Kasumi-1 (cell line): ENCODE measurements at places on chromosomes 7 and 10.

DNA sequence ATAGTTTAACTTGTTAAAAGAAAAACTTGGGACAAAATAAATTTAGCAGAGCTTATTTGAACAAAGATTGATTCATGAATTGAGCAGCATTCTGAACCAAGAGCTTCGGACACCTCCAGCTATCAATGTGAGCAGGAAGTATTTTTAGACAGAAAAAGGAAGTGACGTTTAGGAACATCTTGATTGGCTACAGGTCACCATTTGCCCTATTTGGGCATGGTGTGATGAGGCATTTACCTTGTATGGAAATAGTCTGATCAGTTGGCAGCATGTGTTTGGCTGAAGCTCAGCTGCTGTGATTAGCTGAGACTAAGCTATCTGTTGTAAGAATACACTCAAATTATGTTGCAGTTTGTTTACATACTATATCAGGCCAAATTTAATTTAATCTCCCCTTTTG lies 185.1 kb downstream of the ATRNL1 start:
- DNase-seq, result no peak

GRCh38 chr7:139035586-139036353 lies at the start of gene ZC3HAV1L:
Gene ZC3HAV1L, minus strand, starts transcription at chr7:139036042. Its CDS starts 25 bp downstream, at chr7:139036017.
- DNase-seq, result peak; percentile 67

GRCh38 chr7:155857141-155857540 lies 44.9 kb upstream of the SHH start:
- no peak for DNase-seq

DNA sequence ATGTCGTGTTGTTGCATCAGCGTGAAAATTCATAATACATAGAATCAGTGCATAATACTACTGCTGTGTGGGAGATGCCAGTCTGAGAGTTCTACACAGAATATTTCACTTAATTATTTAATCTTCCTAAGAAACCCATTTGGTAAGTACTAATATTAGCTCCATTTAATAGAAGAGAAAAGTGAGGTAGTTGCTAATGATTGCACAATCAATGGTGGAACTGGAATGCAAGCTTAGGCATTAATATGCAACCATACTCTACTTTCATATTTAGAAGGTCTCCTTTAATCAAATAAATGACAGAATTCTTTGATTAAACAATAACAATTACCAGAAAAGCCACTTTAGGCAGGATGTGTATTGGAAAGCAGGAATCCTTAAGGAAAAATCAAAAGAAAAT lies 660.7 kb upstream of the PHF14 start:
- DNase-seq, result no peak

DNA sequence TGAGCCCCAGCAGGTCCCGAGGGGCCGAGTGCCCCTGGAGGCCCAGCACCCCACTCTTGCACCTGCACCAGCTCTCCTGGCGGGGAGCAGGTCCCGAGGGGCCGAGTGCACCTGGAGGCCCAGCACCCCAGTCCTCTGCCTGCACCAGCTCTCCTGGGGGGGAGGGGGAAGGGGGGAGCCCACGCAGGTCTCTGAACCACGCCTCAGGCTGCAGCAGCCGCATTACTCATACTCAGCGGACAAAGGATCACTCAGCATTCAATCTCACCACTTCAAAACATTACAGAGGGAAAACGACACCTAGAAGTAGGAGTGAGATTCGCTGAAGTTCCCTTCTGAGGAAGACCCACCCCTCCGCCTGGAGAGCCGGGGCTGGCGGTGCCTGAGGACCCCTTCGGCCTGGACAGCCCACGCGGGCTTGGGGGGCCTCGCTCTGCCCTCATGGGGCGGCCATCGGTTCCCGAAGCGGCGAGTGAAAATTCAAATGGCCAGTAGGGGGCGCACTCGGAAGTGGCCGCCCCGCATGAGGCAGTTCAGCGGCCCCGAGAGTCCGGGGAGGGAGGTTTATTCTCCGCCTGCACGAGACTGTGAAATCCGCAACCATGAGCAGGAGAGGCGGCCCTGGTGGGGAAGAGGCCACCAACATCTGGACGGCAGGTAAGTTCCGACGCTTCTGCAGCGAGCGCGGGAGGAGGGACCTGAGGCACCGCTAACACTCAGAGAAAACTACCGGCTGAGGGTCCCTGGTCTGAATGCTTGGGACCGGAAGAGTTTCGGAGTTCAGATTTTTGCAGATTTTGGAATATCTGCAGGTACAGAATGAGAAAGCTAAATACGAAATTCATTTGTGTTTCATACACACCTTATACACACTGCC lies 1.1 kb upstream of the GPER1 start:
- peak; percentile 16 for DNase-seq

- no peak for DNase-seq
Measured at GRCh38 chr7:897086-897485, 20.7 kb downstream of the GET4 start.

- no peak for DNase-seq
Measured at GRCh38 chr7:128103498-128104107, 72.4 kb upstream of the LRRC4 start.

- DNase-seq, result no peak
Measured at GRCh38 chr7:130131964-130132875, 61.9 kb downstream of the KLHDC10 start.

DNA sequence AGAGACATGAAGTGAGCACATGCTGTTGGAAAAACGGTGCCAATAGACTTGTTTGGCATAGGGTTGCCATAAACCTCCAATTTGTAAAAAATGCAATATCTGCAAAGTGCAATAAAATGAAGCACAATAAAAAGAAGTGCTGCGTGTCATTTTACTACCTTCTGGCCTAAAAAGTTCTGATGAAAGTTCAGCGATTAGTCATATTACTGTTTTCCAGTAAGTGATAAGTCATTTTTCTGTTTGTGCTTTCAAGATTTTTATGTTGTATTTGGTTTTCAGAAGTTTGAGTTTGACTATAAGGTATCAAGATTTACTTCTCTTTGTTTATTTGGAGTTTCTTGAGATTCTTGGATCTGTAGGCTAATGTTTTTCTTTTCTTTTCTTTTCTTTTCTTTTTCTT lies 16.8 kb downstream of the AOAH start:
- no peak for DNase-seq

- DNase-seq, result no peak
Measured at GRCh38 chr7:98621573-98622482, 4.7 kb downstream of the NPTX2 start.

DNA sequence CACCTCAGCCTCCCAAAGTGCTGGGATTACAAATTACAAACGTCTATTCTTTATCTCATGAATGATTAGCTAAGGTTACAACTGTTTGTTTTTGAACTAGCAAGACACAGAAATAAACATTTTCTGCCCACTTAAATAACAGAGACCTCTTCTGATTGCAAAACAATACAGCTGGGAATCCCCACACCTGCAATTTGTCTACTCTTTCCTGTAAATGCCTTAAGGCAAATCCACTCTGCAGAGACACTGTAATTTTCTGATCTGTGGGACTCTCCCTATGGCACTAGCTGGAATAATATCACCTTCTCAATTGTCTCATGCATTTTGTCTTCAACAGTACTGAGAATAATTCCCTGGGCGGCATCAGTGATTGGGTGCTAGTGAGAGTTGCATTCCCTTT lies 149.3 kb upstream of the FAM3C start:
- DNase-seq, result no peak

DNA sequence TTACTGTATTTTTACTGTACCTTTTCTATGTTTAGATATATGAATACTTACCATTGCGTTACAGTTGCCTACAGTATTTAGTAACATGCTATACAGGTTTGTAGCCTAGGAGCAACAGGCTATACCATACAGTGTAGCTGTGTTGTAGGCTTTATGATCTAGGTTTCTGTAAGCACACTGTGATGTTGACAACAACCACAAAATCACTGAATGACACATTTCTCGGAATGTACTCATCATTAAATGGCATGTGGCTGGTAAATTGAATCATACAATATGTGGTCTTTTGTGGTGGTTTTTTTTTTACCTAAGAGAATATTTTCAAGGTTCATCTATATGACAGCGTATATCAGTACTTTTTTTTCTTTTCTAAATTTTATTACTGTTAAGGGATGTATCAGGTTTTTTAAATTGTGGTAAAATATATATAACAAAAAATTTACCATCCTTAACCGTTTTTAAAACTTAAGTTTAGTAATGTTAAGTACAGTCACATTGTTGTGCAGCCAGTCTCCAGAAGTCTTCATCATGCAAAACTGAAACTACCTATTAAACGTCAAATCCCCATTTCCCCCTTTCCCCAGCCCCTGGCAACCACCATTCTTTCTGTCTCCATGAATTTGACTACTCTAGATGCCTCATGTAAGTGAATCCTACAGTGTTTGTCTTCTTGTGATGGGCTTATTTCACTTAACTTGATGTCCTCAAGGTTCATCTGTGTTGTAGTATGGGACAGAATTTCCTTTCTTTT lies 21.5 kb downstream of the BTAF1 start:
- DNase-seq, result no peak

- no peak for DNase-seq
Measured at GRCh38 chr10:75776738-75777504, 345.5 kb downstream of the LRMDA start.

- no peak for DNase-seq
Measured at GRCh38 chr7:27925573-27926201, 185.7 kb downstream of the TAX1BP1 start.

DNA sequence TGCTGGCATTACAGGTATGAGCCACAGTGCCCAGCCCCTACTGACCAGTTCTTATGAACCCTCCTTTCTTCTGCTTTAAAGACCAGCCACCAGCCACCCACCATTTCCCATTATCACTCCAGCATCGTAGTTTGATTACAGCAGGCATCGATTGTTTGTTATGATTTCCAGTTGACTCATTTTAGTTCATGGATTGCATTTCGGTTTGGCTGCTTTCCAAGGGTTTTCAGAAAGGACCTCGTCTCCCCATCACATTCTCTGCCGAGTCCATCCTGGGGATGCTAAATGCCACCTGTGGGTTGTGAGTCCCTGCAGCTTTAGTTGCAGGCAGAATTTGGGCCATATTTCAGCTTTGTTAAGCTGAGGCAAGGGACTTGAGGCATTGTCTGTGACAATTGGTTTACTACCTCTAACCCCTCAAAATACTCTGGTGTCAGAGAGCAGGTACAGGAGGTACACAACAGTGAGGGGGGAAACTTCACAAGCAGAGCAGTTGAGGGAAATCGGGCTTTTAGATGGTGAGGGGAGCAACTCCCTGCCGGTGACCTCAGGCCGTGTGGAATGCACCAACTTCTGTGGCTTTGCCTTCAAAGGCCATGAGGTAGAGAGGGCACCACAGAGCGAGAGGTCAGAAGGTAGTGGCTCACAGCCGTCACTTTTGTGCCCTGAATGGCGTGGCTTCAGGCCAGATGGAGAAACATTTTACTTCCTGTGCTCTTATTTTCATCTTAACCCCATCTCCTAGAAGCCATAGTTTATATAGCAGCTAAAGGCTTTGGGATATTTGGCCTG lies 203.8 kb downstream of the CCDC3 start:
- DNase-seq, result no peak

- DNase-seq, result no peak
Measured at GRCh38 chr7:463362-463781, 56.3 kb downstream of the PDGFA start.

DNA sequence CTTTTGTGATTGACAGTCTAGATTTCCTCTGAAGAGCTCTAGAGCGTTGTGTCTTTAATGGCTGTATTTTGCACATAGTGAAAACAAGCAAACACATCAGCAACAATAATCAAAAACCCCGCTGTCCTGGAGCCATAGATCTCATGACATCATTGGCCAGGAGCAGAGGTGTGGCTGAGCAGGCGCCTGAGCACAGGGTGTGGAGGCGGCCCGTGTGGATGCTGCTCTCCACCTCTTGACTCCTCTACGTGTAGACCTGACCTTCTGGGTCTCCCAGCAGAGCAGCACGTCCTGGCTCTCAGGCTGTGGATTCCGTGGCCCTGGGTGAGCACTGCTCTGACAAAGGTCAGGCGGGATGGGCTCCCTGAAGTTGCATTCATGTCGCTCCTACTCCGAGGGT lies 63.0 kb upstream of the INSYN2A start:
- DNase-seq, result no peak

GRCh38 chr7:36661135-36661840 lies 63.0 kb downstream of the AOAH start:
- DNase-seq, result no peak

DNA sequence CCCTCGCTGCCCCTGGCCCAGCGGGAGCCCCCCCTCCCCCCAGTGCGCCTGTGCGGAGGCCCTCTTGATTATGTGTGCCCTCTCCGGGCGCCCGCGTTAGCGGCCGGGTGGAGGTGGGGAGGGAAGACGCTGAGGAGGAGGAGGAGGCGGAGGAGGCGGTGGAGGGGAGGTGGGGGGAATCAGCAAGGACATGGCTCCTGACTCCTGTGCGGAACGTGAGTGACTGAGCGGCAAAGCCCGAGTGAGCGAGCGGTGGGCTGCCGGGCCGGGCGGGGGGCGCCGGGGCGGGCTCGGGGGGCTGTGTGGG lies 201 bp downstream of the MLLT10 start:
- DNase-seq, result no peak

- DNase-seq, result no peak
Measured at GRCh38 chr7:129650056-129650758, 38.7 kb downstream of the NRF1 start.

- DNase-seq, result no peak
Measured at GRCh38 chr7:30462179-30462578, 16.4 kb downstream of the NOD1 start.

DNA sequence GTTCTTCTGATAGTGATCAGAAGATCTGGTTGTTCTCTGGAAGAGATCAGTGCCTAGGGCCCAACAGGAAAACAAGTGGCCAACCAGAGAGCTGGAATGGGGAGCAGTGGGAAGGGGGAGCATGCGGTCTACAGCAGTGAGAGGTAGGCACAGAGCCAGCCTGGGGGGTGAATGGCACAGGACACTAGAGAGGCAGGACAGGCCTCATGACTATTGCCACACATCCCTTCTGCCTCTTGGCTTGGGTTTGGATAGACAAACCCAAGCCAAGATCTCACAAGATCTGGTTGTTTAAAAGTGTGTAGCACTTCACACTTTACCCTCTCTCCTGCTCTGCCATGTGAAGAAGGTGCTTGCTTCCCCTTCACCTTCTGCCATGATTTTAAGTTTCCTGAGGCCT lies 224.4 kb downstream of the ARHGAP12 start:
- no peak for DNase-seq

DNA sequence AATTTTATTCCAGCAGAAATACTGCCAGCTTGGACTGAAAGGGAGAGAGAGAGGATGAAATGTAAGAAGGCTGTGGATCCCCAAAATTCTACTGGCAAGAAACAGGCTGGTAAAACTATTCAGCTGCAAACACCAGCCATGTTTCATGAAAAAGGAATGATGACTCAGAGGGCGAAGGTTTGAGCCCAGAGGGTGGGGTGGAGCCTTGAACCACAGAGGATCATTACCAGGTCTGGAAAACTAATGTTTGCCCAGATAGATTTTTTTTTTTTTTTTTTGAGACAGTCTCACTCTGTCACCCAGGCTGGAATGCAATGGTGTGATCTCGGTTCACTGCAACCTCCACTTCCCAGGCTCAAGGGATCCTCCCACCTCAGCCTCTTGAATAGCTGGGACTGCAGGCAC lies 41.7 kb upstream of the NRF1 start:
- DNase-seq, result no peak
